Thoracic aorta (tissue), 2 donors: ENCODE measurements at places on chromosomes 4 and X. TPM values are rescaled to one million over a fixed set of nuclear protein-coding genes. Genes with fewer than 3 reads are reported as not detected.

The BANK1 gene
- total RNA-seq, result 1.1 TPM

The SSX3 gene
- total RNA-seq, result not detected

GRCh38 chrX:102959471-102959870 lies 22.4 kb downstream of the RAB40AL start:
- DNase-seq, result no peak

GRCh38 chr4:7646384-7647061 lies 211.8 kb upstream of the PSAPL1 start:
- DNase-seq, result no peak

DNA sequence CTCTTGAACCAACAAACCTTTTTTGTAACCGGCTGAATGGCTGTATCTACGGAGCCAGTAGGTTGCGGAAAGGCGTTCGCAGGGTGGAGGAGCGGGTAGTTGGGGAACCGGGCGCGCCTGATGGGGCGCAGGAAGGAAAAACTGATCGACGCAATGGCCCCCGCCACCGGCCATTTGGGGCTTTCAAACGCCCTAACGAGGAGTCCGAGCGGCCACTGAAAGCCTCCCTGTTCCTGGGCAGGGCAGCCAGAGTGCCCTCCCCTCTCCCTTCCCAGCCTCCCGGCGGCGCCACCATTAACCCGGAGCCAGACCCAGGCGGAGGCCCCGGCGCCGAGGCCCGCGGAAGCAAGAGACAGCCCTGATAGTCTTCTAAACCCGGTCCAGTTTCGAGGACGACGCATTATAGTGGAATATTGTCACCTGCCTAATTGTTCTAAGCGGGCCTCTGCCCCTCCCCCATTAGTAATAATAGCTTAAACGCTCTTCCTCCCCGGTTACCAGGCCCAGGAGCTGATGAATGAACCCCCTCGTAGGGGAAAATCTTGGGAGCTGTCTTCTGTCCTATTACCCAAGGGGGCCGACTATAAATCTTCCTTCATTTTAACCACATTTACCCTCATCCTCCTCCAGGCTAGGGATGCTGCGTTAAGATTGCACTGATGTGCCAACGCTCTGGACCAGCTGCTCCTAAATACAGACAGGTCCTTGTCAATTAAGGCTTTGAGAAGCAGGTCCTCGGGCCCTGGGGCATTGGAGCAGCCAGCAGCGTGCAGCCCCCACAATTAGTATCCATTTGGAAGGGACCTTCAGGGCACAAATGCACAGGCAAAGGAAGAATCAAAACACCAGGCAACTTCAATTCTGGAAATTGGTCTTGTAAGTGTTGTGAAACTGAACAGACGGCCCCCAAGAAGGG lies 61.6 kb upstream of the TMEM33 start:
- no peak for DNase-seq

DNA sequence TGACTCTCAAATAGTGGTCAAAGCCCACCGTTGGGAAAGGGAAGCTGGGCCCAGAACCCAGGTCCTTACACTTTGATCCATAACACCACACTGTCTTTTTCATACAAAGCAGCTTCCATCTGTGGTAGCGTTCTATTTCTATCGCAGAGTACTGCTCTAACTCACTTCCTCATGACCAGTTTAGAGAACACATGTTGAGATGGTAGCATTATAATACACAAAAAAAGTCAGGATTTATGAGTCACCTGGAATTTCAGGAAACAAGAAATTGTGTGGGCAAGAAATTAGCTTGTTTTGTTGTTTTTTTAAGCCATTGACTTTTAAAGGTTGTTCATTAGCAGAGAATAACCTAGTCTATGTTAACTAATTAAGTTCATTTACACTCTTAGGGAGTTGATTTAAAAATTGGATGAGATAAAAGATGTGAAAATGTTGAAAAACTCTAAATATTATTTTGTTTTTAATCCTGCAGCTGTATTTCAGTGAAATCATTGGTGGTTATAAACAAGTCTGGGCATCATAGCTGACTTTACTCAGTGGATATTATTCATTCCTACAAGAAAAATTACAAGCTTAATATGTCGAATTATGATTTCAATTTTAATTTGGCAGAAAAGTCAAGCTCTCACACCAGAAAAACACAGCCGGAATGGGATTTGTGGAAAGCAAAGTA lies 1011.1 kb upstream of the HS3ST1 start:
- no peak for DNase-seq

GRCh38 chrX:86237482-86237881 lies 89.2 kb downstream of the DACH2 start:
- DNase-seq, result no peak

GRCh38 chr4:95272036-95272435 lies 276.7 kb downstream of the UNC5C start:
- no peak for DNase-seq

DNA sequence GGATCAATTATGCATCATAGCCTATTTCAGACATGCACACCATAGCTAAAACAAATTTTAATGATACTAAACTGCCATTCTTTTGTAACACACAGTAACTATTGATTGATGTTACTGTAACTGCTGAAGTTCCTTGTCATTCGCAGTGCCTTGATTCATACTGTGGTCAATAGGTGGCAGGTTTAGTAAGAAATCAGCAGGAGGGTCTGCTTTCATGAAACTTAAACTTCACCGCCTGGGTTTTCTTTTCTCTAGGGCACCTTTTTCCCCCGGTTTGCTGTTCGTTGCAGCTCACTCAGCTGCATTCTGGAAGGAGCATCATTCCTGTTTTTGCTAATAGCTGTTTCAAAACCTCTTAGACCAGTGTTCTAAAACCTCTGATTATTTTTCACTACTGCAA lies 88.1 kb downstream of the RPA4 start:
- no peak for DNase-seq

GRCh38 chr4:133869486-133869885 lies 332.1 kb downstream of the PABPC4L start:
- DNase-seq, result no peak

- no peak for DNase-seq
Measured at GRCh38 chr4:60605646-60606354, 594.3 kb upstream of the ADGRL3 start.

DNA sequence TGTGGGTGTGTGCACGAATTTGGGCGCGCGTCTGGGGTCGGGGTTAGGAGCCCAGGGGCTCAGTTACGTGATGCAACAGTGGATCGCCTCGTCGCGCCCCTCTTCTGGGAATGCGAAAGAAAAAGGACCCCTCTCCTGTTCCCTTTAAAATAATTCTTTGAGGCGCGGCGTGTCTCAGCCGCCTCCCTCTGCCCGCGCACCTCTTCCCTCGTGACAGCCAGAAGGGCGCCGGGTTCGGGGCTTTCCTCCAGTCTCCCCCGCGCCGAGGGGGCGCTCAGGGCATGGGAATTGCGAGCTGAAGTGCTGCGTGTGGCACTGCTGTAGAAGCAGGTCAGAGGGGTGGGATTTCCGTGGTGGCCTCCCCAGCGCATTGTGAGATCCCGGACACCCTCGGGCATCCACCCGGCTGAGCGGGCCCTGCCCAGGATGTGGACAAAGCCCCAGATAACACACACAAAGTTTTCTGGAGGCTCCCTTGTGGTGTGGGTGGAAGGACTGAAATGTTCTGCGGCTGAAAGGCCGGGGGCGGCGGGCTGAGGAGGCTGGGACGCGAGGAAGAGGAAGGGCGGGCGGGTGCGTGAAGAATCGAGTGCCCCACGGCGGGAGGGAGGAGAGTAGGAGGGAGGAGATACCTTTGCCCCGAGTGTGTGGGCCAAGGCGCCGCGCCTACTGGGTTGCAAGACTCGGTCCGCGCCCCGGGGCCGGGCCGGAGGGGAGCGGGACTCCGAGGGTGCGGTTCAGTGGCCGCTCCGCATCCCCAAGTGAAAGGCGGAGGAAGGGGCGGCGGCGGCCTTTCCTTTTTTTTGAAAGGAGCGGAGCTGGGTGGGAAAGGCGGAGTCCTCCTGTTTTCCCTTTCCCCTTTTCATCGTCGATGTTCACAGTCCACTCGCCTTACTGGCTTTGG lies 752 bp downstream of the SEPTIN11 start:
- no peak for DNase-seq

The CAPN6 gene
- total RNA-seq, result 0.14 TPM

DNA sequence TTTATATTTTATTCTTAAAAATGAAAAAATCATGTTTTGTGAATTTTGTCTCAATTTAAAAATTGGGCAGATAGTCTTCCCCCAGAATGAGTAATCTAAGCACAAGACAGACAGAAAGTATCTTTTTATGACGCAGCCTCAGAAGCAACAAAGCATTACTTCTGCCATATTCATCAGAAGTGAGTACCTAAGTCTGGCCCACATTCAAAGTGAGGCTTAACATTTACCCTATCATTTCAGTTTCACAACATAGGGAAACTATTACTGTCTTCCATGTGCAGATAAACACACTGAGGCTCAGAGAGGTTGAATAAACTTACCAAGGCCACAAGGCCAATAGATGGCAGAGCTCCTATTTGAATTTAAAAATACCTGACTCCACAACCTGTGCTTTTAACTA lies 4.4 kb upstream of the PRDX4 start:
- no peak for DNase-seq

- DNase-seq, result no peak
Measured at GRCh38 chr4:153809916-153810810, 21.3 kb upstream of the SFRP2 start.

The ZAR1 gene
- total RNA-seq, result 1.8 TPM

- DNase-seq, result no peak
Measured at GRCh38 chrX:133054761-133055405, 42.0 kb downstream of the USP26 start.

- no peak for DNase-seq
Measured at GRCh38 chr4:70849291-70849690, 9.6 kb upstream of the GRSF1 start.

The RBM46 gene
- not detected for total RNA-seq

DNA sequence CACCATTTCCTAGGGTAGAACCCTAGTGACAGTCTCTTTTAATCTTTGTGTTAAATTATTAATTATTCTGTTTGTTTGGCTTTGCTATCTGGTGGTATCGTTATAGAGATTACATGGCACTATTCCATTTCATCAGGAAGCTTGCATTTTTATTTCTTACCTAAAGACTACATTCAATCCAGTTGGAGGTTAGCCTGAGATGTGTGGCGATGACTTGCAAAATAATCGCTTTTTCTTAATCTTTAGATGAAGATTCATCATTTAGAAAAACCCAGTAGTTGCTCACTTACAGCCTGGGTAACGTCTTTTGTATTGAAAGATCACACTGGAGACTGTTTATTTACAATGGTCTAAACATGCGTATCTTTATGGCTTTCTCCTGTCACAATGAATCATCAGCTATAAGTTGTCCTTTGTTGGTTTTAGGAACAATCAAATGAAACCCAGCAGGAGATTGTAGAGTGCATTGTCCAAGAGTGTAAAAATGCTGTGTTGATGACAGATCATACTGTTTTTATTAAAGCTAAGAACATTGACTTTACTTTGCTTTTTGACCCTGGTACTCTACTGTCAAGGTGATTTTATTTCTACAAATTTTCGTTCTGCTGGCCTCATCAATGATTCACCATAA lies 281.7 kb upstream of the PITX2 start:
- DNase-seq, result no peak

DNA sequence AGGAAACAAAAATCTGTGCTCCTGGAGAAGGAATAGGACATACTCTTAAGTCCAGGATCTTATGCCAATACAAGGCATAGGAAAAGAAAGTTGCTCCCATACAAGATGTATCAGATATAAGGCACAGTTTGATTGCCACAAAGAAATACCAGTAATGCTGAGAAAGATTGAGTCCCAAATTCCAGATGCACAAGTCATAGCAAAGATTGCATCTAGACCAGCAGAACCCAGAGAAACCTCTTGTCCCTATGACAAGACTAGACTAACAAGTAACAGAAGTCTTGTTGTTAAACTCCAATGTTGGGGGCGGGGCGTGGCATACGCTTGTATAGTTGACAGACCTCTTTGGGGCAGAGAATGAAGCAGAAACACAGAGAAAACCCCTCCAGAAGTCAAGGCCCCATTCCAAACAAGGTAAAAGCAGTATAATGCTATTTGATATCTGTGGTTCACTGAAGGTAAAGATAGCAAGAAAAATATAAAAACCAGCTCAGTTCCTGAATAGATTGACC lies 671.5 kb upstream of the GRIA3 start:
- DNase-seq, result no peak

DNA sequence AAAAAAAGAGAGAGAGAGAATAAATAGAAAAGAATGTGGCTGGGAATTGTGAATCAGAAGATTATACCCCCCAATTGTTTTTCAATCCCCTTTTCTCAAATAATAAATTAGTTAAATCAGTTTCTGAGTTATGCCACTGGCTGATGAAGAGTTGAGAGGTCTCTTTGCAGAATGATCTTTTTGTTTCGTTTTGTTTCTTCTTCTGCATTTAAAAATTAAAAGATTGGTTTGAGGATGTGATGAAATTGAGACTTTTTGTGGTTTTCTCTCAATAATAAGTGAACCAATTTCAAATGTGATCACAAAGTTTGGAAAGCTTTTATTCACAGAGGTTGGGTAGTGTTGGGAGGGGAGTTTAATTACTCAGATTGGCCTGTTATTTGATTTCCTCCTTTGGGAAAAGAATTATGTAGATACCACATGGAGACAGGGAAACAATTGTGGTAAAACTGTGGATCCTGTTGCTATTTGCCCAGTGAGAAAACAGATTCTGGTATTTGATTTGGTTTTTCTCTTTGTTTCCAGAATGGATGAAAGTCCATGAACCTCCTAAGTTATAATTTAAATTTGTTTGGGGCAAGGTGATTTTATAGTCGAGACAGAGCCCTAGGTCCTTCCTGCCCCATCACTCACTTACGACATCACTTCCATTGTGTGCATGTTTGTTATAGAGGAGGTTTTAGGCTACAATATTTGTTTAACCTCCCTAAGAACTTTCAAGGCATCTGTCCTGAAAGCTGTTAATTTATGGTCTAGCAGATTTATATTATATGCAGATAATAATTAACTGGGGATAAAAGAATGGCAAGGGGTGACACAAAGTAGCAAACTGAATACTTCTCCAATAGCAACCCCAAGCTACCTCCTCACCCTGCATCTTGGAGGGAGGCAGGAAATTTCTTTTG lies 92.0 kb upstream of the BMPR1B start:
- no peak for DNase-seq

- no peak for DNase-seq
Measured at GRCh38 chr4:156694413-156694812, 277.2 kb downstream of the PDGFC start.
